ENCODE measurements at places on chromosomes 11 and 22.

DNA sequence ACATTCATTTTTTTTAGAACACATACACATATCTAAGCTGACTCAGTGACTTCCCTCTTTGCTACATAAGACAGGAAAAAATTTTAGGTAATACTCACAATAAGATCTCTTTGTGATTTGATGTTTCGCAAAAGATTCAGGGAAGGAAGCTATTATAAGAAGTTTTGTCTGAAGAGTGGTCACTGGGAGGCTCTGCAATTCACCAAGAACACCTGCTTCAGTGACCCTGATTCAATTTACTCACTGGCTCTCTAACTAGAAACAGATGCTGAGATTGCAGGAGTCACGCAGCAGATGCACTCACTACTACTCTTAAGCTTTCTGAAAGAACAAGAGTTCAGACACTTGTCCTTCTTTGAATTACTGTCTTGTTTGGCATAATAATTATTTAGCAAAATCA is 193.6 kb upstream of the DDI1 start:
- DNase-seq: no peak

- no peak for DNase-seq
Measured at GRCh38 chr22:48882636-48883200, 945.0 kb downstream of the BRD1 start.

- no peak for DNase-seq
Measured at GRCh38 chr11:65911682-65912568, 6.9 kb downstream of the C11orf68 start.

DNA sequence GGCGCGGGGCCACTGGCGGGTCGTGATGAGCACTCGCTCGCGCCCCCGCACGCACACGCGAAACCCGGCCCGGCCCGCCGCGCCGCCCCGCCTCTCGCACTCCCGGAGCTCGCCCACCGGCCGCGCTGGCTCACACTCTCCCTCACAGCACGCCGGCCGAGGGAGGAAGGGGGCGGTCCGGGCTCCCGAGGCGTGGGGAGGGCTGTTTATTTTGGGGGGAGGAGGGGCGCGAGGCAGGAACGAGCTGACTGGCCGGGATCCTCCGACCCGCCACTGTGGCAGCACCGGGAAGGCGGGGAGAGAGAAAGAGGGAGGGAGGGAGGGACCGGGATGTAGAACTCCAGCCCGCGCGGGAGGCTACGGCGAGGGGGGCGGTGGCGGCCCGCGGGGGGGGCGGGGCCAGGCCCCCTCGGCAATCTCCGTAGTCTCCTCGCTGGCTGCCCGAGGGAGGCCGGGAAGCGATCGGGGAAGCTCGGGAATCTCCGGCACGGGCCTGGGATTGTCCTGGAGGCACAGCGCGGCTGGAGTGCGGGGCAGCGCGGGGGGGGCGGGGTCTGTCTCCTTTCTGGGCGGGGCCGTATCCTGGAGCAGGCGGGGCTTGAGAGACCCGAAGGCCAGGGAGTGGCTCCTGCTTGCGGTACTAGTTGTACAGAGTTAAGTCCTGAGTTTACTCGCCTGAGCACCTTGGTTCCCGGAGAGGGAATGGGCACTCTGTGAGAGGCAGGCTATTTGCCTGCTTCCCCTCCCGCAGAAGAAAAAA is at the start of gene RBFOX2:
Gene RBFOX2, minus strand, starts transcription at position 179 of the 760 bp plus-strand sequence. CDS start 399 bp downstream, outside the sequence.
- DNase-seq: peak; percentile 38

- no peak for DNase-seq
Measured at GRCh38 chr11:133204158-133204557, 328.1 kb downstream of the OPCML start.

- DNase-seq: no peak
Measured at GRCh38 chr11:72237112-72237931, 6.7 kb downstream of the PHOX2A start.

- DNase-seq: no peak
Measured at GRCh38 chr11:63920939-63921417, 4.0 kb upstream of the RCOR2 start.

Measured in T-helper 1 cell (primary cell).